ENCODE measurements at places on chromosomes 5 and 9. TPM values are rescaled to one million over a fixed set of nuclear protein-coding genes. Genes with fewer than 3 reads are reported as not detected.

Gene INIP
- polyA plus RNA-seq, result 22.0 TPM

Gene SMIM33
- polyA plus RNA-seq, result not detected

GRCh38 chr5:90135779-90136378, 273.7 kb downstream of the CETN3 start:
- no peaks in the 10 kb centered on the region for H3K36me3 ChIP-seq
- H3K27me3 ChIP-seq, result no peaks in the 10 kb centered on the region
- no peak overlapping the region for H3K27ac ChIP-seq
- no peaks in the 10 kb centered on the region for H3K4me1 ChIP-seq

DNA sequence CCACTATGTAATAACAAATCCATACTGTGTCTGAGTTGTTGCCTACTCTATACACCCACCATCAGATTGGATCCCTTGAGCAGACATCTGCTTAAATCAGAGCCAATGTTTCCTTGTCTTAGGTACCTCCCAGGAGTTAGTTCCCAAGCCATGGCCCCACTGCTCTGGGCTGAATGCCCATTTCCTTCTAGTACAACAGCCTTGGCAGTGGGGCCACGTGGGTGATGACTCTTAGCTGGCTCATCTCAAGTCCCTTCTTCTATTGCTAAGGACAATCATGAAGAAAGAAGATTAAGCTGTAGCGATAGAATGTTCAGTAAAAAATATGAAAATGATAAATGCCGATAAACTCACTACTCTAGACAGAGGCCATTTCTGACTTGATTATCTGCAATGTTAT, 16.6 kb downstream of the PTGR1 start:
- no peak overlapping the region for H3K27ac ChIP-seq
- no peaks in the 10 kb centered on the region for H3K4me1 ChIP-seq
- no peak for DNase-seq
- no peaks in the 10 kb centered on the region for H3K27me3 ChIP-seq

Data from keratinocyte (primary cell).